ENCODE measurements at places on chromosomes 13 and 19.

DNA sequence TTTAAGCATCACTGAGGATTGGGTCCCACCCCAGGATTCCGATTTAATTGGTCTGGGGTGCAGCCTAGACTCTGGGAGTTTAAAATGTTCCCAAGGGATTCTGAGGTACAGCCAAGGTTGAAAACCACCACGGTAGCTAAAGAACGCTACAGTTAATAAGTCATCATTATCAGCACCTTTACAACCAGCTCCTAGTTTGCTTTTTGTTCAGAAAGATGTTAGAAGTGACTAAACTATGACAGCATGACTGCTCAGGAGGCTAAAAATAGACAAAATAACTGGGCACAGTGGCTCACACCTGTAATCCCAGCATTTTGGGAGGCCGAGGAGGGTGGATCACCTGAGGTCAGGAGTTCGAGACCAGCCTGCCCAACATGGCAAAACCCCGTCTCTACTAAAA is 11.7 kb upstream of the EPSTI1 start:
- DNase-seq, result no peak

- no peak for DNase-seq
Measured at GRCh38 chr13:110713642-110713952, at the start of gene ING1. Gene ING1 (plus strand): TSS chr13:110713700. CDS start chr13:110714150, 450 bp downstream.

DNA sequence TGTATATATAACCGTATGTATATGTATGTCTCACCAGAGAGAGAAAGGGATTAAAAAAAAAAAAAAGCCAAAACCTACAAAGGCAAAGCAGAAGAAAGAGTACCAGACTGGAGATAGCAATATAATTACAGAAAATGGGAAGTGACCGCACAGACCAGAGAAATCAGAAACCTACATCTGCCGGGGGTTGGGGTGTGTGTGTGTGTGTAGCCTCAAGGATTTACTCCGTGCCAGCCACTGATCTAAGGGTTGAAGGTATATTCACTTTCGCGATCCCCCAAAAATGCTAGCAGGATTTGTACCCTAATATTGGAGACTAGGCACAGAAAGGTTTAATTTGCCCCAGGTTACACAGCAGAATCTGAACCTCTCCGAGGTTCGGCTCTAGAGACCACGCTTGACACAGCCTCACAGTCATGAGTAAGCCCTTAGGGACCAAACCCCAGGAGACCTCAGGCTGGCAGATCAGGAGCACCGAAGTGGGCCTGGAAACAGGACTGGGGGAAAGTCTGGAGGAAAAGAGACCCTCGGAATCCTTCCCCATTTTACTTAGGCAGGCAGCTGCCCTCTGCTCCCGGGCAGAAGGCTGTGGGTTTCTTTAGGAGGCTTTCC is 14.8 kb downstream of the ARL11 start:
- no peak for DNase-seq

- DNase-seq, result no peak
Measured at GRCh38 chr13:41960211-41960636, 685 bp downstream of the VWA8 start.

GRCh38 chr19:38402623-38402966 is 298 bp upstream of the FAM98C start:
- DNase-seq, result no peak

DNA sequence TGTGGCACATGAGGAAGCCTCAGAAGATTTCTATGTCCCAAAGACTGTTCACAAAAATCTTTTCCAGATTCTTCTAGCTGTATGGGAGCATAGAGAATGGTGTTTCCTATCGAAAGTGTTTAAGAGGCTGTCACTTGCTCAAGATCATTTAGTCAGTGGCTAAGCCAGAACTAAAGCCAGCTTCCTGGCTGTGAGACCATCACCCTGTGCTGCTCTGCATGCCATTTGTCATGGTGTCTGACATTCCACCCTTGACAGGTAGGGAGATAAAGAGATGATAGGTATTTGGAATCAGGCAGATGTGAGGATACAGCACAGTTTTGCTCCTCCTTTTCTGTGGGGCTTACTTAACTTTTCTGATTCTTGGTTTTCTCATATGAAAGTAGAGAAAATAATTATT is 177.3 kb downstream of the DNAJC15 start:
- DNase-seq, result no peak

DNA sequence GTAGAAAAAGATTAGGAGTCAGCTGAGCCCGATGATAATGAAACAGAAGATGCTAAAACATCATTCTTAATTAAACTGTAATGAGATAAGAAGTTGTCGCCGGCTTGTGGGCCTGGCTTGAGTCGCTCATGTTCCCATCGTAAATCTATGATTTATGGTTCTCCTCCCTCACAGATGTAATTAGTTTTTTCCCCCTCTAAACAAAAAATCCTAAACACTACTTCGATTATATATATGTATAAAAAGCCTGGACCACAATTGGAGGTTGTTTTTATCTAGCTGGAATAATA is 151.3 kb downstream of the PTPRS start:
- DNase-seq, result no peak

Measured in femur (tissue), 1 donor.